IPS-NIHi11 (cell line): ENCODE measurements at places on chromosomes 2 and 18.

DNA sequence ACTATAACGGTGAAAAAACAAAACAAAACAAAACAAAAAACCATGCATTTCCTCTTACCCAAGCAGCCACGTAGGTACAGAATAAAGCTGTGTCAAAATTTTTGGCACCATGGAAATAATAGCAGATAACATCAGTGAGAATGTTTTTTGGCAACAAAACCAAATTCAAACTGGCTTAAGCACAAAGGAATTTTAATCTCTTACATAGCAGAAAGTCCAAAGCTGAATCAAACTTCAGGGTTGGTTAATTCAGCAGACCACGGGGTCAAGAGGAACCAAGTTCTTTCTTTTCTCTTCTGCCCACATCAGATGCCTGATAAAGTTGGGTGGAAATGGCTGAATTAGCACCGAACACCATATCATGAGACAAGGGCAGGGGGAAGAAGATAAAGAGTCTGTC, 129.5 kb downstream of the PAX3 start:
- no peak for DNase-seq

- peak; percentile 88 for DNase-seq
Observed at GRCh38 chr2:17518212-17519154, at the start of gene RAD51AP2. Gene RAD51AP2, minus strand, starts transcription at chr2:17518440. Its CDS starts 25 bp downstream, at chr2:17518415.

DNA sequence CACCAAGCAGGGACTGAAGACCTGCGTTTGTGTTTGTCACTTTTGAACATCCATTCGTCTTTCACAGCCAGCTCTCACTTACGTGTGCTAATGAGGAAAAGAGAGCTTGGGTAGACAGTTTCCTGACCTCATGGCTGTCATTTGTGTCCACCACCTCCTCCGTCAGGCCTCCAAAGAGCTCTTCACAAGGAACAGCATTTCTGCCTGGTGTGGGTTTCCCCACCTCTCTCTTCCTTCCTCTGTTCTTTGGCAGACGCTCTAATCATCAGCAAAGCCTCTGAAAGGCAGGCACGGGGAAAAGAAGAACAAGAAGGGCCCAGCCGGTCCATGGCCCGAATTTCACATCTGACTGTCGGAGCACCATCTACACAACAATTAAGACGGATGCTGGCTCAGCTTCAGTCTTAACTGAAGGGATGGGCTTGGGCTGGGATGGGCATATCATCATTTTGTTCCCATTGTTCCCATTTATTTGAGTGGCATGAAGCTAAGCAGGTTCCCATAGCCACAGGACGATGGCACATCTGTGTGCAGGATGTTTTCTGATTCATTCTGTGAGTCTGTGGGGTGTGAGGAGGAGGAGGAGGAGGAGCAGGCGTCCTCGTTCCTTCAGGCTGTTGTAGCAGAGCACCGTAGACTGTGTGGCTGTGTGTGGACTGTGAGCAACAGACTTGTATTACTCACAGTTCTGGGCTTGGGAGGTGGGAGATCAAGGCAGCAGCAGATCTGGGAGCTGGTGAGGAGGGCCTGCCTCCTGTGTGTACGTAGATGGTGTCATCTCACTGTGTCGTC, 66.4 kb downstream of the TSHZ1 start:
- DNase-seq = no peak

GRCh38 chr18:8783335-8783993, 78.1 kb downstream of the MTCL1 start:
- DNase-seq = no peak

GRCh38 chr18:77102259-77103040, 30.1 kb downstream of the MBP start:
- DNase-seq = no peak

GRCh38 chr18:23992089-23992940, 22.2 kb upstream of the TTC39C start:
- DNase-seq = no peak
